ENCODE measurements at places on chromosomes 2 and 18.

- no peak for DNase-seq
Measured at GRCh38 chr18:9038277-9038871, 64.1 kb upstream of the NDUFV2 start.

DNA sequence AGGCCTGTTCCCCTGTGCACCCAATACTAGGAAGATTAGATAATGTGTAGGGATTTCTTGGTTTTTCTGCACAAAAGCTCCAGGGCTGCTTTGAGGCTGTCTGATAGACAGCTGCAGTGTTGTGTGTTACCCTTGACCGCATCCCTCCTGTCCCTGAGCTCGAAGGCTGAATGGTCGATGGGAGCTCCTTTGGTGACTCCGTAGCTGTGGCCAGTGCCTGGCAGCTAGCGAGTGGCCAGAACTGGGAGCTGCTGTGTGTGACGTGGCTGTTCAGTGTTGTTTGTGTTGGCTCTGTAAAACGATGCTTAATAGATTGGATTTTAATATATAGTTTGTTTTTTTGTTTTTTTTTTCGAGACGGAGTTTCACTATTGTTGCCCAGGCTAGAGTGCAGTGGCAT is 170.0 kb downstream of the AGAP1 start:
- DNase-seq: no peak

- DNase-seq: no peak
Measured at GRCh38 chr2:175834477-175834876, 167.6 kb downstream of the LNPK start.

DNA sequence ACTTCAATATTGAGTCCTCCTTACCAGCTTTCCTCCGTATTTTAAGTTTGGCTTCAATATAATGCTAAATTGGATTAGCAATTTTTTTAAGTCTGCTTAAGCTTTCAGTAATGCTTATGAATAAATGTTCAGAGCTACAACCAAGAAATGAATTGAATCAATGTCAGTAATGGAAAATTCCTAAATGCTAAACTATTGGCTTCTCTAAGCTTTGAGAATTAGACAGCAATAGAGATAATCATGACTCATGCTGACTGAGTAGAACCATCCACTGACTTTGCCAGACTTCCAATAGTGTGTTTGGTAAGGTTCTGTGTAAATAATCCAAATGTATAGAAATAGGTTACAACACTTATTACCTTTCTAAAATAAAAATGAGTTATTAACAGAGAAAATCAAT is 8.9 kb upstream of the PDE1A start:
- no peak for DNase-seq

DNA sequence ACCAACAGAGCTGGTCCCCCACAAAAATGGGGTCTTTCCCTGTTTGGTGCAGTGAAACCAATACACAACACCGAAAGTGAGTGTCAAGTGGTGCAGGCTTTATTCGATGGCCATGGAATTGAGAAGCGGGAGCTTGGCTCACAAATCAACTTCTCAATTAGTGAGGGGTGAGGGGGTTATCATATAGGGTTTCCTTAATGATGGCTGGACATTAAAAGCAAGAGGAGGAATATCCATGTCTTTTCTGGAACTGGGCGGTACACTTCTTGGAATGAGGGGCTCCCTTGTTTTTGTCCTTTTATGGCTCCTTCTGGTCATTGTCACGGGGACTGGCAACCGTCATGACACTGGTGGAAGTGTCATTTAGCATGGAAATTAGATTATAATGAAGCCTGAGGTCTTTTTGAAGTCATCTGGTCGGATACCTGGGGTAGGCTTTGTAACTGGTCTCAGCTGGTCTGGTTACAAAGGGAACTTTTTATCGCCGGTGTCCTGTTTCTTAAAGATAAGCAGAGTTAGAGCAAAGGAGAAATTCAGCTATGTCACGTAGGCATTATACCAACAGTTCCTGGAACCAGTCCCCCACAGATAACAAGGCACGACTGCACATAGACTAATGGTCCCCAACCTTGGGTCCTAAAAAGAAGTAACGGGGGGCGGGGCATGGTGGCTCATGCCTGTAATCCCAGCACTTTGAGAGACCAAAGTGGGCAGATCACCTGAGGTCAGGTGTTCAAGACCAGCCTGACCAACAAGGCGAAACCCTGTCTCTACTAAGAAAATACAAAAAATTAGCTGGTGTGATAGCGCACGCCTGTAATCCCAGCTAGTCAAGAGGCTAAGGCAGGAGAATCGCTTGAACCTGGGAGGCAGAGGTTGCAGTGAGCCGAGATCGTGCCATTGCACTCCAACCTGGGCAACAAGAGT is 93.5 kb upstream of the NDUFV2 start:
- DNase-seq: no peak

DNA sequence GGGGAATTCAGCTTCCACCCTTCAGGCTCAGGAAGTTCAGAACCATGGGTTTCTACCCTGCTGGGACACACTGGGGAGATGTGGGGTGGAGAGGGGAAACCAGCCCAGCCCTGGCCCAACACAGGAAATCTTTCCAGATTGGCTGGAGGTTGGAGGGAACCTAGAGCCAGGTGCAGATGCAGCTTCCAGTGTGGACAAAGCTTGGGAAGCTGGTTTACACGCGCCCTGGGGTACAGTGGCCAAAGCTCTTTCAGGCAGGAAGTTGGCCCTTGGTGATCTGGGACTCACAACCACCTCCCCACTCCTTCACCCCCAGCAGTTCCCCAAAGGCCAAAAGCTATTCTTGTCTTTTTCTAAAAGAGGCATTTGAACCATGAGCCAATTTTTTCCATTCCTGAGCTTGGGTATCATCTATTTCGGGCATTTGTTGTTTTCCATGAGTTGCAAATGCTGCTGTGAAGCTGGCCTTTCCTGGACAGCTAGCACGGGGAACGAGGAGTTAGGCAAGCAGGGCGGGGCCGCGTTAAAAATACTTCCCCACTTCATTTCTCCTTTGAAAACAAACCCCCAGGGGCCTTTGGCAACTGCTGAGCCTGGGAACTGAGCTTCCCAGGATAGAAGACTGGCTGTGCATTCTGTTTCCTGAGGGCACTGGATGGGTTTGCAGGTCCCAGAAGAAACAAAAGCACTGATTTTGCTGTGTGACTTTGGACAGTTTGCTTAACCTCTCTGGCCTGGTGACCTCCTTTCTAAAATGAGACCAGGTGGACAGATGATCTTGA is 3.1 kb upstream of the ARID5A start:
- no peak for DNase-seq

DNA sequence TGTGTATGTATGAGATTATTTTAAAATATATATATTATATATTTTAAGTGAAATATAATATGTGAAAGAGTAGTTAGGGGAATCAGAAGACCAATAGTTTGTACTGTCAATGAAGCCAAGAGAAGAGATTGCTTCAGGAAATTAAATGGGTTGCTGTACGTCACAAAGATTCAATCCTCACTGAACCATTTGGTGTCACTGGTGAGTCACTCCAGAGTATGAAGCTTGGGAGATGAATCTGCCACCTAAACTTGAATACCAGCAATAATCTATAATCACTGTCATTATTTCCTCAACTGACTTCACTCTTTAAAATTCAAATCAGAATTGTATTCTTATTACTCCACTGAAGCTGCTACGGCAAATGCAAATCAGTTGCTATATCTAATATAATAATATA is 41.9 kb upstream of the SCN9A start:
- DNase-seq: no peak

GRCh38 chr18:73948497-73948896 is 199.1 kb downstream of the FBXO15 start:
- no peak for DNase-seq

DNA sequence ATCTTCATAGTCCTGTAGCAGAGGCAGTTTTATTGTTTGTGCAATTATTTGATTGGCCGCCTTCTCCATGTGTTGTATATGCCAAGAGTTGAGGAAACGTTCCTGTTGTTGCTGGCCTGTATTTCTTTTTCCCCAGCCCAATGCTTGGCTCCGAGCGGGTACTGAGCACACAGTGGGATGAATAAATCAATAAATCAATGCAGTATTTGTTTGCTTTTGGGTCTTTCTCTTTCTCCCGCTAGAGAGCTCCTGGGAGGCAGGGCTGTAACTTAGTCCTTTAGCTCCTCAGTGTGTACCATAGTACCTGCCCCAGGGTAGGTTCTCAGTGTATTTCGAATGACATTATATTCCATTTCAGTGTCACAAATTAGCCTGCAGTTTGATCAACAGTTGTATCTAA is 71.8 kb downstream of the ICOS start:
- DNase-seq: no peak

GRCh38 chr2:241120440-241120839 is 18.4 kb upstream of the MTERF4 start:
- no peak for DNase-seq

DNA sequence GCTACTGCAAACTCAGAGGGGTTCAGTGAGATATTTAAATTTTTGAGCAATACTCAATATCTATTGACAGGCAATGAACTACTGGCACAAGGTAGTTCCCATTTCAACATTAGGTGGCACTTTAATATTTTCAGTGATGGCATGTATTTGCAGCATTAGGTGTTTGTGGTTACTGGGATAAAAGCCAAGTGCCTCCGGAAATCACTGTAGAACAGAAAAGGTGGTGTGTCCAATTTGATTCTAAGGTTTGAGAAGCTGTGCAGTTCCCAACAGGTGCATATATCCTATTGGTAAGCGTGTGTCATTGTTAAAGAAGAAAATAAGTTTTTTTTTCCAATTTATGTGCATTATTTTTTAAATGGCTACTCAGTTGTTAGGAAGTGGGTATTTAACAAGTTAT is 41.3 kb downstream of the NABP1 start:
- no peak for DNase-seq

GRCh38 chr18:58805467-58806187 is 59.0 kb upstream of the ZNF532 start:
- no peak for DNase-seq

DNA sequence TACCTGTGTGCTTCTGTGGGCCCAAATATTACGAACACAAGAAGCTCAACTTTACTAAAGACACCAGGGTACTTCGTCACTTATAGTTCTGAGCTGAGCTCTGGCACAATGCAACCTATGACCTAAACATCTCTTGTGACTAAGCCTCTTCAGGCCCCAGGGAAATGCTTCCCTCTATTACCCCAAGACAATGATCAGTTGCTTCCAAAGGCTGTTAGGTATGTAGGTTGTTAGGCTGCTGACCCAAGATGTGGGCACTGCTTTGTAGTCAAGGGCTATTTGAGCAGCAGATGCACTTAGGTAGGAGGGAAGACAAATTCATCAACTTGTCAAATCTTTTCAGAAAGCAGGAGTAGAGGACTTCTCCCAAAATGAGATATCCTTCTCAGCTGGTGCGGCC is 640.1 kb downstream of the EPHA4 start:
- DNase-seq: no peak

DNA sequence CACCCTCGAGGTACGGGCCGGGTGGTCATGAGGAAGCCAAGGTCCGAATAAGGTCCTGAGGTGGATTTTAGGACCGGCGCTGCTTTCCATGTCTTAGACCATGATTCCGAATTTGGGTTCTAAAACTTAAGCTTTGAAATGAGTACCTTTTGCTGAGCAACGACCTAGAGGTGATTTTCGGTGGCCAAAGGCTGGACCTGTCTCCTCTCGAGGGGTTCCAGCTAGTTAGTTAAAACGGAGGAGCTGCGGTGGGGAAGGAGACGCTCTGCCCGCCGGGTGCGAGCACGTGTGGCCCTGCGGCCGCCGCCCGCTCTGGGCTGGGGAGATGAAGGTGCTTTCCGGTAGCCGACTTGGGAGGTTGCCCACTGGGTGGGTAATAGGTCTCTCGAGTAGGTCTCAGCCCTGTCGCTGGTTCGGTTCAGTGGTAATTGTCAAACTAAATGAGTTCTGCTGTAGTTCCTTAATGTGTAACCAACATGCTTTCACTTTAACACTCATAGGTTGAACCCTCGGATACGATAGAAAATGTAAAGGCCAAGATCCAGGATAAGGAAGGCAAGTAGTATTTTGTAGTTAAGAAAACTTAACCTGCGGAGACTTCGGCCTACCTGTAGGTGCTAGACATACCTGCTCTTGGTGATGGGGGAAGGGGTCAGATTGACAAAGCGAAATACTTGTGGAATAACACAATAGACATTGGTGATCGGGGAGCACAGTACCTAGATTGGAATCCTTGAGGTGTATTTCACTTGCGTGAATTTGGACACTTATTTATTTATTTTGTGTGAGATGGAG is 572 bp downstream of the RPS27A start:
- no peak for DNase-seq

GRCh38 chr2:240998706-240998994 is 232 bp downstream of the SNED1 start:
- no peak for DNase-seq

DNA sequence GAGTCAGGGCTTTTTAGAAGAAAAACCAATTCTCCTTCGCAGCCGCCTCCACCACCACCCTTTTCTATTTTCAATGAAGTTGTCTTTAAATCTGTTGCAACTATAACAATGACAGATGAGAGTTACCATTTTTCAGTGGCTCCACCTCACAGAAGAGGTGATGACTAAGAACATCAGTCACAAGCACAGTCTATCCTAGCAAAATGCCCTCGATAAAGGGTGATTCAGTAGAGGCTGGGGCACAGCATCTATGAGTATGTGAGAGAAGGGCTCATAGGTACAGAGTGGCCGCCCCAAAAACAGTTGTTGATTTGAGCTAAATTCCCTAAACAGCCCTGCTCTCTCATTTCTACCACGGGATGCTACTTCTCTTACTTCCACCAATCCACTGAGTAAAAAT is 310.8 kb upstream of the MGAT5 start:
- DNase-seq: no peak

DNA sequence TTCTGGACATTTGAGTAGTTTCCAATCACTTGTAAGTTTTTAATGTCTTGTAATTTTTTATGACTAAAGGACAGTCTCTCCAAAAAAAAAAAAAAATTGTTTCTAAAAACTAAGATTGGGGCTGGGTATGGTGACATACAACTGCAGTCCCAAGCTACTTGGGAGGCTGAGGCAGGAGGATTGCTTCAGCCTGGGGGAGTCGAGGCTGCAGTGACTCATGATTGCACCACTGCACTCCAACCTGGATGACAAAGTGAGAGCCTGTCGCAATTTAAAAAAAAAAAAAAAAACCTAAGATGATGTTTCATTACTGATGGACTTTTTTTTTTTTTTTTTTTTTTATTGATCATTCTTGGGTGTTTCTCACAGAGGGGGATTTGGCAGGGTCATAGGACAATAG is 34.4 kb upstream of the PKDCC start:
- no peak for DNase-seq

GRCh38 chr2:144268036-144268678 is 251.8 kb downstream of the ZEB2 start:
- no peak for DNase-seq

DNA sequence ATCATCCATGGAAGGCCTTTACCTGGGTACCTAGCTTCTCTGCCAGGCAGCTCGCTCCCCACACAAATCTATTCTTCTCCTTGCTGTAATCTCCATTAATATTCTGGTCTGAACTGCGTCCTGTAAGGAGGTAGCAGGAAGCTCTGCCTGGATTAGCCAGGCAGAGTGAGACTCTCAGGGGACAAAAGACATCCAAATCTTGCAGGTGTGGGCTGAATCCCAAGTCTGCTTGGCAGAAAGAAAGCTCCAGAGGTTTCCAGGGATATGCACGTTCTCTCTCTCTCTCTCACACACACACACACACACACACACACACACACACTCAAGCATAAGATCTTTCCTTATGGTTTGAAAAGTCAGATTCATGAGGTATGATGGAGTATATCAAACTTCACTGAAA is 66.5 kb downstream of the THNSL2 start:
- DNase-seq: no peak

- no peak for DNase-seq
Measured at GRCh38 chr18:3492721-3493120, 42.7 kb downstream of the TGIF1 start.

- no peak for DNase-seq
Measured at GRCh38 chr2:23814963-23815362, 112.0 kb downstream of the ATAD2B start.

Data from stimulated activated CD4-positive, alpha-beta T cell treated with anti-CD3 and anti-CD28 coated beads, TNF-alpha, amount 100 ng/mL, for 1 hour (primary cell).